HS-27A (cell line): ENCODE measurements at places on chromosomes 12 and 14.

DNA sequence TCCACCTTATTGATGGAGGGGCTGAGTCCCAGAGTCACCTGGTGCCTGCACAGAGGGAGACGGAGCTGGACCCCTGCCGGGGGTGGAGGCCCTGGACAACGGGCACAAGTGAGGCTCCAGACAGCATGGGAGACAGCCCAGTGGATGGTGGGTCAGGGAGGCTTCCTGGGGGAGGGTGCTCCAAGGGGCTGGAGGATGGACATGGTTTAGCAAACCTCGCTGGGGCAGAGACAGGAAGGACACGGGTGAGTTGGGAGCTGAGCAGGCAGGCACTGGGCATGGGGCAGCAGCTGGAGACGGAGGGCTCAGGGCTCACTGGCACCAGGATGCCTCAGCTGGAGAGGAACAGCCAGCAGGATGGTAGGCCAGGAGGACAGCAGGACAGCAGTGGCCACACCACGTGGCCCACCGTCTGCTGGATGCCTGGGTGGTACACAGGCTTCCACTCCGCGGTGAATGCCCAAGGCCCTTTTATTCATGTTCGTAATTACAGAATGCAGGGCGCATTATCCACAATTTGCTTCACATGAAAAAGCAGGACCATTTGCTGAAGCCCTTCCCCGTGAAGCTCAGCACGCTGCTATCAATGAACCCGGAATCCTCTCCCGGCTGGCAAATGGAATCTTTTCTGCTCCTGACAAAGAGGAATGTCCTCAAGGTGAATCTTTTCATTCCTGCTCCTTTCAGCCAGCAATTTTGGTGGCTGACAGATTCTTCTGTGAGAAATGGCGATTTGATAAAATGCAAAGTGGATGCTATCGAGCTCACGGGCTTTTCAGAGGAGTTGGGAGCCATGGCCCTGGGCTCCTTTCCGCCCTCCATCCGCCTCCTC, 138.1 kb upstream of the C14orf180 start:
- no peak for DNase-seq

DNA sequence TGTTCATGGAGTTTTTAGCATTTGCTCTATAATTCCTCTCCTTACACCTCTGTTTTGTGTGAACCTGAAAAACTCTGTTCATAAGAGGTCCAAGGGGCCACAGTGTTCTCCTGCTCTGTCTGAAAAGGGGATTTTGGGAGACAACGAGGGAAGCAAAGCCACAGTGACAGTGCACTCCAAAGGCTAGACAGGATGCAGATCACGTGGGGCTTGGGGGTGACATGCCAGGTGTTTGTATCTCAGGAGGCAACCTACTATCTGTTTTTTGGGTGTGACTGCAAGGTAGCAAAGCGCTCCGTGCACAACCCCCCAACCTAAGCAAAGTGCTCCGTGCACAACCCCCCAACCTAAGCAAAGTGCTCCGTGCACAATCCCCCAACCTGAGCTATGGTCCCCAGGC, 5.1 kb upstream of the CHD4 start:
- DNase-seq: no peak

DNA sequence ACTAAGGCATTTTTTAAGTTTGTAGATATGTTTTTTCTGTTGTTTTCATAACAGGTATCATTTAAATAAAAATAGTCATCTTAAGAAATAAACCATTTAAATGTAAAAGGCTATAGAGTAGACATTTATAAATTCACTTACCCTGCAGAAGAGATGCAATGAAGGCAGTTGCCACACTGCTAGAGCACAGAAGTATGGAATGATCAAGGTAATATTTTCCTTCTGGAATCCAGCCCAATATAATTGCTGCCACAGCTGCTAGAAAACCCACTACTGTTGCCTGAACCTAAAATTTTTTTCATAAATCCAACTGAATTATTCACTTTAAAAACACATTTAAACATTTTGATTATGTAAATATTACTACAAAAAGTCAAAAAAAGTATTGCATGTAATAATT, 69.2 kb downstream of the SLC41A2 start:
- no peak for DNase-seq

DNA sequence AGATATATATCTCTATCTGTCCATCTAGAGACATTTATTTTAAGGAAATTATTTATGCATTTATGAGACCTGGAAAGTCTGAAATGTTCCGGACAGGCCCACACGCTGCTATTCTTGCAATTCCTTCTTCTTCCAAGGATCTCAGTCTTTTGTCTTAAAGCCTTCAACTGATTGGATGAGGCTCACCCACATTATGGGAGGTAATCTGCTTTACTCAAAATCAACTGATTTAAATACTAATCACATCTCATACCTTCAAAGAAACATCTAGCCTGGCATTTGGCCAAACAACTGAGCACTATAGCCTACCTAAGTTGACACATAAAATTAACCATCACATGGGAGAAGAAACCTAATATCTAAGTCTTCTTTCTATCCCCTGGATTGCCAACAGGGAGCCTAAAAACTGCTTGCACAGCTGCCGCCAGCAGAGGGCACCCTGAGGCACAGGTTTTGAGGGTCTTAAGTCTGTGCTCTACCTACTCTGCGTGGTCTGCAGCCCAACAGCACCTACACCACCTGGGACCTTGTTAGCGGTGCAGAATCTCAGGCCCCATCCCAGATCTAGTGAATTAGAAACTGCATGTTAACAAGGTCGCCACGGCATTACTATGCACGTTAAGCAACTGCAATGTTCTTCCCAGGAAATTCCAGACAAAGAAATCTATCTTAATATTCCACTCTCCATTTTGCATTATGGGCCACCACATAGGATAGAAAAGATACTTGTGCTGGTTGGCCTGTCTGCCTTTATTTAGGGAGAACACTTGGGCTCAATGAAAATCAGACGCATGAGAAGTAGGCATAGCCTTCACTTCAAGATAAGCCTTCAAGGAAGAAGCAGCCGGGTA, 249.7 kb downstream of the FOXG1 start:
- DNase-seq: peak; percentile 23

DNA sequence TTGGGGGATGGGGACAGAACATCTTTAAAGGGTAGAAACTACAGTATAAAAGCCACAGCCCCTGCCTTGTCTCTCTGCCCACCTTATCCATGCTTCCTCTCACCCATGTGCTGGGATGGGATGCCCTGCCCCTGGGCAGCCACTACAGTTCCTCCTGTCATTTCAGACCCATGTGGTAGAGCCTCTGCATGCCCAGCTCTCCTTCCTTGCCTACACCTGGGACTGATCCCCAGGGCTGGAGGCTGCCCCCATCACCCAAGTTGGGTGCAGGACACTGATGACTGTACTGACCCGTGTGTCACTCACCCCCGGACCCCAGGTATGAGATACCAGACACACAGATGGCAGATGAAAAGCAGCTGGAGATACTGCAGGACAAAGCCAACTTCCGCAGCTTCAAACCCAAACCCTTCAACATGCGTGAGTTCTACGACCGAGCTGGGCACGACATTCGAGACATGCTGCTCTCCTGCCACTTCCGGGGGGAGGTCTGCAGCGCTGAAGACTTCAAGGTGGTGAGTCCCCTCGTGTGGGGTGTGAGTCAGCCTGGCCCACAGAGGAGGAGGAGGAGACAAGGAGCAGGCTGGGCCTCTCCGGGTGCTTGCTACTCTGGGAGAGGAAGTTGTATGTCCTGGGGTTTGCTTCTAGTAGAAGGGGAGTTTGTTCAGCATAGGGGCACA, 2.2 kb downstream of the ASIC1 start:
- DNase-seq: no peak

- DNase-seq: no peak
Observed at GRCh38 chr12:71846322-71846940, 6.9 kb downstream of the TBC1D15 start.

DNA sequence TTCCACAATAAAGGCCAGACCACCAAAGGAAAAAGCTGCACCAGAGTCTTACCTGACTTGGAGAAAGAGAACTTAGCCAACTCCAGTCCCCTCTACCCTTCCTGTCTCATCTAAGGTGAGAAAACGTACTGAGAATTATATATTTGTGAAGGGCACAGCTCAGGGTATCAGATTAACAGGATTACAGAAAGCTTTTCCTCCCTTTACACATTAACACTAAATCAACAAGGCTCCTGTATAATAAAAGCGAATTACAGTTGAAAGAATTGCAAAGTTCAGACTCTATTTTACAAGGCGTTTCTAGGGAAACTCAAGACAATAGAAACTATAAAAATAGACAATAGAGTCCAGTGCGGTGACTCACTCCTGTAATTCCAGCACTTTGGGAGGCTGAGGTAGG, 82.7 kb upstream of the RPL10L start:
- DNase-seq: no peak

DNA sequence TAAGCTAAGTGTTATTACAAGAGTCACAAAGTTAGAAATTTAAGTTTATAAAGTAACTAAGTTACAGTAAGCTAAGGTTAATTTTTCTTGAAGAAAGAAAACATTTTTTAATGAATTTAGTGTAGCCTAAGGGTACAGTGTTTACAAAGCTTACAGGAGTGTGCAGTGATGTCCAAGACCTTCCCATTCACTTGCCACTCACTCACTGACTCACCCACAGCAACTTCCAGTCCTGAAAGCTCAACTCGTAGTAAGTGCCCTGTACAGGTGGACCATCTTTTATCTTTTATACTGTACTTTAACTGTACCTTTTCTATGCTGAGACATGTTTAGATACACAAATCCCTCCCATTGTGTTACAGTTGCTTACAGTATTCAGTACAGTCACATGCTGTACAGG, 60.9 kb upstream of the TMEM263 start:
- DNase-seq: no peak

GRCh38 chr14:96177766-96178375, 26.8 kb upstream of the BDKRB2 start:
- DNase-seq: no peak

GRCh38 chr12:3087758-3088650, 10.8 kb downstream of the TSPAN9 start:
- no peak for DNase-seq

DNA sequence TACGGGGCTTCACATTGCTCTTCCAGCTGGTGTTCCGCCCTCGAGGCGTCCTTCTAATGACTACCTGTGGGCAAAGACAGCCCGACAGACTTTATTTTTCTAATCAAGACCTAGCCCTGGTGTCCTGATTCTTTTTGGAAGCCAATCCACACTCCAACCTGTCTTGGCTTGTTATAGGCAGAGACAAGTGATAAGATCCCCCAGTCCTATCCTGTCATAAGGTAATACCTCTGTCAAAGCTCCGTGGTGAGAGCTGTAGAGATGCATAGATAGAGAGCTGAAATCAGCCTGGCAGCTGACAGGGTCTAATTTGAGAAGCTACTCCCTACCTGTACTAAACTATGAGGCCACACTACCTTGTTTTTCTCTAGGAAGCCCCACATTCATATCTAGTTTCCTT, 11.5 kb upstream of the WNK1 start:
- DNase-seq: no peak

DNA sequence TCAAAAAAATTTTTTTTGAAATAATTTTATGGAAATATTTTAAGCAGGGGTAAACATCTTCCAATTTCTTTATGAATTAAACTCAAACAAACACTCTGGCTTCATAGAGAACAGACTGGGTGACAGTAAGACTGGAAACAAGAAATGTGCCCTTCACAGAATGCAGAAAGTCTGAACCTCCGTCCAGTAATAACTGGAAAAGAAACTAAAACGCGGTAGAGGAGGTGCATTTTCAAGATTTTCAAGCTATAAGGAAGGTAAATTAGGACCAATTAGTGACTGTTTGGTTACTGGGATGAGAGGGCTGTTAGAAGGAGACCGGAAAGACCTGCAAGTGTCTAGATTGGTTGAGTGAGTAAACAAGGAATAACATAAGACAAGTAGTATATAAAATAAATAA, 245.7 kb downstream of the CEP128 start:
- no peak for DNase-seq

GRCh38 chr12:104670439-104671408, 214.0 kb downstream of the CHST11 start:
- no peak for DNase-seq

- DNase-seq: no peak
Observed at GRCh38 chr12:20486233-20486632, 117.9 kb downstream of the PDE3A start.

- no peak for DNase-seq
Observed at GRCh38 chr14:91835197-91835919, 32.0 kb downstream of the TC2N start.

- DNase-seq: no peak
Observed at GRCh38 chr14:60654334-60654821, 5.1 kb upstream of the SIX1 start.

GRCh38 chr12:75865315-75865714, 166.3 kb downstream of the PHLDA1 start:
- no peak for DNase-seq

DNA sequence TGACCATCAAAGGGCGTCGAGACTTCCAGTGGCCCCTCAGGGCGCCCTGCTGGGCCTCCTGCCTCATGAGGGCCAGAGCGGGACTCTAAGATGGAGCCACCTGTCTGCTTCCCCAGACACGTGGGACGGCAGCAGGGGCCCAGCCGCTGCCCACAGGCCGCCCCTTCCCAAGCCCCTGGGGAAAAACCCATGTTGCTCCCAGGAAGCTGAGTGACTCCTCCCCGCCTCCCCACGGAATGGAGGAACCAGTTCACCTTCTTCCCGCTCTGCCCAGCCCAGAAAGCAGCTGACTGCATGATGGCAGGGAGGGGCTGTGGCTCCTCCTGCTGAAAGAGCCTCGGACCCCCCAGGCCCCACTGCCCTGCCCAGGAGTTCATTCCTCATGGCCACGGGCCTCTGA, 14.9 kb downstream of the RAB35 start:
- DNase-seq: no peak

GRCh38 chr12:41835556-41835955, 309.1 kb downstream of the GXYLT1 start:
- DNase-seq: no peak

DNA sequence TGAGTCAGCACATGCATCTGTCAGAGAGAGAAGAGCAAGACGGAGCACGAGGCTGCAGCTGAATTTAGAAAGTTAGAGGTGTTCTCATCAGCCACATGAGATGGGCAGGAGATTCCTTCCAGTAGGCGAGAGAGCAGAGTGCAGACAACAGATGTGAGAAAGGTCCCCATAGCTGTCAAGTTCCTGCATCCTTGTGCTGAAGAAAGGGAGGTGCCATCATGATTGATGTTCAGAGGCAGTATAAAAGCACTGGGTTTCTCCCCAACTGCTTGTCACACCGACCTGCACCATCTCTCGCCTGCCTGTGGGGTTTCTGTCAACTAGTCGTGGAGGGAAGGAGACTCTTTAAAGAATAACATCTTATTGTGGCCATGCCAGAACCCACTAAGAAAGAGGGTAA, at the start of gene MYBPC1:
MYBPC1 (plus strand) TSS at position 272 of the 400 bp plus-strand sequence; CDS start at position 372, 100 bp downstream.
- no peak for DNase-seq

- DNase-seq: no peak
Observed at GRCh38 chr14:55129086-55129427, at the start of gene LGALS3. Gene LGALS3 (plus strand): TSS chr14:55129252. CDS start chr14:55137374, 8,122 bp downstream.

- no peak for DNase-seq
Observed at GRCh38 chr12:69657376-69658137, 41.5 kb downstream of the BEST3 start.
